ENCODE measurements at places on chromosomes 3 and 15.

- no peak for DNase-seq
Observed at GRCh38 chr3:105253225-105253624, 113.5 kb upstream of the ALCAM start.

GRCh38 chr15:45181491-45182285 is 6.1 kb downstream of the SHF start:
- no peak for DNase-seq

- DNase-seq, result no peak
Observed at GRCh38 chr3:33026267-33026666, 70.7 kb downstream of the GLB1 start.

- no peak for DNase-seq
Observed at GRCh38 chr3:54771050-54771449, 156.8 kb downstream of the LRTM1 start.

DNA sequence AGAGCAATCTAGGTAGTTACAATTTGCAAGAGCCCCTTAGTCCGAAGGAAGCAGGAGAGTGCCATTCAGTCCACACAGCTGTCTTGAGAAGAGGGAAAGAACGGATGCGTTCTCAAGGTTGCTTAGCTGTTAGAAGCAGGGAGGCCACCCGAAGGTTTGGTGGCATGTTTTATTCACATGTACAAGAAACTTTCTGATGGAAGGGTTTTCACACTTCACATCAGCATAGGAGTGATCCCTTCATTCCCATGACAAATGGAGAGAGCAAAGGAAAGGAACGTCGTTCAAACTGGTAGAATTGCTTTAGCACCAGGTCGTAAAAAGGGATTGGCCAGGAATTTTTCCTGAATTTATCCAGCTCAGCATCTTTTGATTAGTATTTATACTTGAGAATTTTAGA is 53.5 kb downstream of the TRIM71 start:
- DNase-seq, result no peak

DNA sequence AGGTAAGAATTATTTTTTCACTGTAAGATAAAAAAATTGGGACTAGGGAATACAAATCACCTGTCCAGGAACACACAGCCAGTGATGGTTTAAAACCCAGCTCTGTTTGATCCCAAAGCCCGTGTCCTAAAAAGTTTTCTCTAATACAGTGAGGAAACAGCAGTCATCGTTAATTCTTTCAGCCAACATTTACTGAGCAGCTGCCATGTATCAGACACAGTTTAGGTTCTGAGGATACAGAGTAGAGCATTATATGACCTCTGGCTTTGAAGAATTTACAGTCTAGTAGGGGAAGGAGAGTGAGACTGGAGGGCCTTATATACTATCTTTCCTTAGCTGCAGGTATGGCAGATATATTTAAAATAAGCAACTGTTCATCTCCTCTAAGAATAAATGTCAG is 82.7 kb downstream of the KCNMB2 start:
- no peak for DNase-seq

DNA sequence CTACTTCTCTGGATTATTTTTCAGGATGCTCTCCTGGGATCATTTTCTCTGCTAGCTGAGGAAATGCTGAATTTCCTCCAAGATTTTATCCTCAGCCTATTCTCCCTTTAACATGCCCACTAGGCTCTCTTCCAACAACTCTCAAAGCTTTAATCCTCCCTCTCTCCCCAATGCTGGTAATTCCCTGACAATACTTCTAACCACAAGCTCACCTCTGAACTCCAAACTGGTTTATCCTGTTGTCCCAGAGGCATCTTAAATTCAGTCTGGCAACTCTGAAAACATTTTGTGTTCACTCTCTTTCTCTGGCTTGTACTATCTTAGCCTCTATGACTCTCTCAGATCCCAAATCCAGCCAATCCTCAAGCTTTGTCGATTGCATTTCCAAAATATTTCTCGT is 490.3 kb downstream of the MECOM start:
- DNase-seq, result no peak

DNA sequence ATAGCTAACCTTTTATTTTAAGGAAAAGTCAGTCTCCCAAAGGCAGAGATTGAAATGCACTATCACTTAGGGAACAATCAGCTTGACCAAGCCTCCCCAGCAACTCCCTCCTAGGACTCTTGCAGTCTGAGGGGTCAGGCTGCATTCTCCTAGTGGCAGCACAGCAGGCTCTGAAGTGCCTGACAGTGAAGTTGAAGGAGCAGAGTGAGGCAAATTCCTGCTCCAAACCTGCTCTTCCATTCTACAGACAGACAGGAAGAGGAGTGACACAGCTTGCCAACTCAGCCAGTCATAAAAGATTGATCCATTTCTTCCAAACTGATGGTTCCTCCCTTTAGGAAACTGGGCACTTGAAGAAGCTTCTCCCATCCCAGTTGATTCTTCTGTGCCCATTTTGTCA is 43.9 kb upstream of the SMAD3 start:
- DNase-seq, result no peak

- DNase-seq, result no peak
Observed at GRCh38 chr15:81312790-81313543, 11.0 kb downstream of the STARD5 start.

DNA sequence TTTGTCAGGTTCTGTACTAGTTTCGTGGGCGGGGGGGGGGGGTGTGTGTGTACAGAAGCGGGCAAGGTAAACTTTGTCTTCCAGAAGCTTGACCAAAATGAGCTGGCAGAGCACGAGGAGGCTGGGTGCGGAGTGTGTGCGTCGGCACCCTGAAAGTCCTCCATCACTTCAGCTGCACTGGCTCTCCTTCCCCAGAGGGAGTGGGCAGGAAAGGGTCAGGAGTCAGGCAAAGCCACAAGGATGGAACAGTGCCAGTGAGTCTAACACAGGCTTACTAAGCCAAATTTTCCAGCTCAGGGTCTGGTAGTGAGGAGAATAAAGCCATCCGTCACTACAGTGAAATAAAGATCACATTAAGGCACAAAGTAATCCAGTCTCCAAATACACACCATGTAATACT is 11.9 kb upstream of the SH3GL3 start:
- no peak for DNase-seq

- DNase-seq, result no peak
Observed at GRCh38 chr3:78506581-78507195, 1261.1 kb downstream of the ROBO1 start.
